ENCODE measurements at places on chromosomes 5 and 9. TPM values are rescaled to one million over a fixed set of nuclear protein-coding genes. Genes with fewer than 3 reads are reported as not detected.

The SLC36A2 gene
- not detected for total RNA-seq

GRCh38 chr5:37494756-37495155, 115.6 kb downstream of the WDR70 start:
- no peak for DNase-seq

The GRM6 gene
- total RNA-seq, result not detected

- peak; percentile 72 for DNase-seq
Observed at GRCh38 chr5:43661102-43661501, 58.1 kb downstream of the NNT start.

GRCh38 chr9:121156263-121156731, 45.4 kb downstream of the RAB14 start:
- DNase-seq, result peak; percentile 79
